ENCODE measurements at places on chromosomes 16 and 17. TPM values are rescaled to one million over a fixed set of nuclear protein-coding genes. Genes with fewer than 3 reads are reported as not detected.

The EME2 gene
- total RNA-seq: 26.1 TPM

The MAP2K6 gene
- total RNA-seq: 3.1 TPM

The ABCC3 gene
- not detected for total RNA-seq

The GPR139 gene
- not detected for total RNA-seq

The MSLN gene
- total RNA-seq: not detected

The WFIKKN1 gene
- total RNA-seq: 0.32 TPM

The ZNF48 gene
- 13.4 TPM for total RNA-seq

The SRRM2 gene
- total RNA-seq: 701 TPM

The OR2C1 gene
- total RNA-seq: not detected

The STH gene
- not detected for total RNA-seq

GRCh38 chr16:2008009-2008526 is 1.6 kb downstream of the ZNF598 start:
- no peak for DNase-seq

DNA sequence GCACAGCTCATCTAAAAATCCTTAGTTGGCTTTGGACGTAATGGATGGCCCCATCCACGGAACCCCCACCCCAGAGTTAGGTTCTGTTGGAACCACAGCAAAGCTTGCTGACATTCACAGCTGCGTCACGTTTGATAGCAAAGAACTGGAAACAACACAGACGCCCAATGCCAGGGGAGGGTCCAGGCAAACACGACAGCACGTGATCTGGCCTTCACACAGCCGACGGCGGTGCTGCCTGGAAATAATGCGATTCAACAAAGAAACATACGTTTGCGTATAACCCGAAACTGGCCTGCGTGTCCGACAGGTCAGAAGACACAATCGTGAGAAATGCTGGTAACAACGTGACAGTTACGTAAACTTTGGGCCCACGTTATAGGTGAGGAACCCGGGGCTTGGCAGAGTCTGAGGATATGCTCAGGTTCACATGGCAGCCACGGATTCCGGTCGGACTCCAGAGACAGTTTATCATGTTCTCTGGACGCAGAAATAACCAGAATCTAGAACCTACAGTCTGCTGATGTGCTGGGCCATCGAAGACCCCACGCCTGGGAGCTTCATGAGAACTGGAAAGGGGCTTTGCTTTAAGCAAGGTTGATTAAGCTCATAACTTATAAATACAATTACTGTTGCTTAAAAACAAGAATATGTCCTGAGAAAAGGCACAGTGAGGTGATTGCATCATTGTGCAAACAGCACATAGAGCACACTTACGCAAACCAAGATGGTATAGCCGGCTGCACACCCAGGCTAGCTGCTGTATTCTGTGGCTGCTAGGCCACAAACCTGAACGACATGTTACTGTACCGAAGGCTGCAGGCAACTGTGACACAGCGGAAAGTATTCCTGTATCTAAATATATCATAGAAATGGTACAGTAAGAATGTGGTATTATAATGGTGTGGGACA is 70.4 kb downstream of the RPH3AL start:
- no peak for DNase-seq

- no peak for DNase-seq
These were observed 4.4 kb upstream of the BCL6B start for GRCh38 chr17:7018331-7018964.

DNA sequence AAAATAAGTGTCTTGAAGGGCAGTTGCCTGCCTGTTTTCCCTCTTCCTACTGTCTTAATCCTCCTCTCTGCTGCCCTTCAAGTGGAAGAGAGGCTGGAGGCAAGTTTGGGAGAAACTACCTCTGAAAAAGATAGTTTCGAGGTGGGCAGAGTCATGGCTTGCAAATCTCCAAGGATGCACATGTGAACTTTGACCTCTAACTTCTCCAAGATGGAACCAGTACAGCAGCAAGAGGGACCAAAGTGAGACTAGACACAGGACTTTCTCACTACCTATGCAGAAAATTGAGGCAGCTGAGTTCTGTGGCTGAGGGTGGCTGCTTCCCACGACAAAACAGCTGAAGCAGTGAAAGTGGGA is 887 bp upstream of the KCNH4 start:
- DNase-seq: no peak

DNA sequence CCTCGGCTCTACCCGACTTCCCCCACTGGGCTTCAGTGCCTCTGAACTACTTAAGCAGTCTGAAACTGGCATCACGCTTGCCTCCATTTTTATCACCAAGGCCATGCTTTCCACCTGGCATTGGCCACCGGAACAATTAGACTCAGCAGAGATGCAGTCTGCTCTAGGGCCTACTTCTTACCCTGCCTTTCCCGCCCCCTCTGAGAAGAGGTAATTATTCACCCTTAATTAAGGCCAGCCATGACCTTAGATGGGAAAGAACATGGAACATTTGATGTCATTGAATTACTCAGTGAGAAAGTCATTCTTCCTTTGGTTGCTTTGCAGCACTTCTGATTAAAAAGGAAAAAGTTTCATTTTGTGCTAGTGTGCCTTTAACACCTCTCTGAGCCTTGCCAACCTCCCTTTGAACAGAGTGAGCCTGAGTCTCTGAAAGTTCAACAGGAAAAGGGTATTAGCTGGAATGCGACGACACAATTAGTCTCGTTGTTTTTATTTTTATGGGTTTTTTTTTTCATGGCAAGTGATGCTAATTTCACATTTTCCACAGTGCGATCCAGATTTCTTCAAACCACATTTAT is 60.9 kb upstream of the TNRC6A start:
- no peak for DNase-seq

GRCh38 chr17:15169676-15170075 is 95.5 kb downstream of the PMP22 start:
- DNase-seq: no peak

DNA sequence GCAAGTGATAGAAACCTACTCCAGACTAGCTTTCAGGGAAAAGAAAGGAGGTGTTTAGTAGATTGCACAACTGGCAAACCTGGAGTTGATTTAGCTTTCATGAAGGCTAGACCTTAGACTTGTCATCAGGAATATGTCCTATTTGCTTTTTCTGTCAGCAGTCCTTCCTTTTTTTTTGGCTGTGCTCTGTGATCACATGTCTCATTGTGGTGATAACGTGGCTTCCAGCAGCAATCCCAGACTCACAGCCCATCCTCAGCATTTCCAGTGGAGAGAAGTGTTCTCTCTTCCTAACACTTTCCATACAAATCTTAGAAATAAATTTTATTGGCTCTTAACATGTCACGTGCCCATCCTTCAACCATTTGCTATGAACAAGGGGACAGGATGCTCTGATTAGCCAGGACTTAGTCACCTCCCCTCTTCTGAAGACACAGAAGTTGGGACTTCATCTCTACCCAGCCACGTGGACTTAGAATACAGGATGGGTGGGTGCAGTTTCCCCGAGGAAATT is 74.7 kb downstream of the CDH13 start:
- DNase-seq: no peak

GRCh38 chr17:51275381-51275780 is 15.0 kb downstream of the UTP18 start:
- DNase-seq: no peak

DNA sequence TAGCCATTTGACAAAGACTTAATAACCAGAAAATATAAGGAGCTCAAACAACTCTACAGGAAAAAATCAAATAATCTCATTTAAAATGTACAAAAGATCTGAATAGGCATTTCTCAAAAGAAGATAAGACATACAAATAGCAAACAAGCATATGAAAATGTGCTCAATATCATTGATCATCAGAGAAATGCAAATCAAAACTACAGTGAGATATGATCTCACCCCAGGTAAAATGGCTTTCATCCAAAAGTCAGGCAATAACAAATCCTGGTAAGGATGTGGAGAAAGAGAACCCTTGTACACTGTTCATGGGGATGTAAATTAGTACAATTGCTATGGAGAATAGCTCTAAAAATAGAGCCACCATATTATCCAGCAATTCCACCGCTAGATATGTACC is 43.1 kb downstream of the HSD17B2 start:
- DNase-seq: no peak

DNA sequence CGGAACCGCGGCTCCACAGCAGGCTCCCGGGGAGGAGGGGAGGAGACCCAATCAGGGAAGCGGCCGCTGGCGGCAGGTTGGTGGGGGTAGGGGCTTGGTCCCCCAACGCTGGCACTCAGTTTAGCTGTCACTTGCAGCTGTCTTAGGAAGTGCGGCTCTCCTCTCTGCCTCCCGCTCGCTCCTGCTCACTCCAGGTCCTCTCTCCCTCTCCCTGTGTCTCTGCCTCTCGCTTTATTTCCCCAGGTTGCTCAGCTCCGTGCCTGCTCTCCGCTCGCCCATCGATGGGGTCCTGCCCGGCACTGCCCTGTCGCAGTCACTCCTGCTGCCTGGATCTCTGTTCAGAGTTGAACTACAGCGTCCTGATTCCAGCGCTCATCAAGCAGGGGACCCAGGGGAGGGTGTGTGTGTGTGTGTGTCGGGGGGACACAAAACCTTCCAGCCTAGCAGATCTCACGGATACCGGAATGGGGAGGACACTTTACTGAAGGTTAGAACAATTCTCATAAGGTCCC is 145.6 kb downstream of the ENGASE start:
- no peak for DNase-seq

DNA sequence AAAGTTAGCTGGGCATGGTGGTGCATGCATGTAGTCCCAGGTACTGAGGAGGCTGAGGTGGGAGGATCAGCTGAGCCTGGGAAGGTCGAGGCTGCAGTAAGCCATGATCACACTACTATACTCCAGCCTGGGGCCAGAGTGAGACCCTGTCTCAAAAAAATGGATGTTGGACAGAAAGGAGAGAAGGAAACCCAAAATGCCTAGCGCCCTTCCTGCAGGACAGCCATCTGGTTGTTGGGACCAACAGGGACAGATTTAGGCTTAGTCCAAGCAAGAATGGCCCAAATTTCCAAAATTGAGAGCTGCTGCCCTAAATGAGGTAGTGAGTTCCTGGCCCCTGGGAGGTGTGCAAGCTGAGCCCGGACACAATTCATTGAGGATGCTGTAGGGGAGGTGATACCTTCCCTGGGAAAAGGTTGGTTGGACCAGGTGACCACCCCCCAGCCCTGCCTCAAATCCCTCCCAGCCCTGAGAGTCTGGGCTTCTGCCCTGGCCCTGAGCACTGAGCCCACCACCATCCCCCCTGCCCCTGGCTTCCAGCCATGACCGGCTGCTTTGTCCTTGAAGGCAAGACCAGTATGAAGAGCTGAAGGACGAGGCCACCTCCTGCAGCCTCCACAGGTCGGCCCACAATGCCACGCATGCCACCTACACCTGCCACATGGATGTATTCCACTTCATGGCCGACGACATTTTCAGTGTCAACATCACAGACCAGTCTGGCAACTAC is 35.1 kb downstream of the IL21R start:
- no peak for DNase-seq

DNA sequence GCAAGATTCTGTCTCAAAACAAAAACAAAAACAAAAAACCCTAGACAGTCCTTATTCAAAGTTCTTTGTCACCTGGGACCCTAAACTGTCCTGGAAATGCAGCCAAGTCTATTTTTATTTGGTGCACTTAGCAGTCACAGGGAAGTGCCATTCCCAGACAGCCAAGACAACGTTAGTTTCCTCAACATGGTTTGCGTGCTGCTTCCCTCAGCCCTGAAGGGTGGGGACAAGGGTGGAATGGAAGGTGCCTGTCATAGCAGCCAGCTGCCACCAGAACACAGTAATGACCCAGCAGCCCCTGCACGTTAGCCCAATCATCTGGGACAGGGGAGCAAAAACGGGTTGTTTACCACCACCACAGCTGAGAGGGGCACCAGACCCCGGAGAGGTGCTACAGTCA is 16.9 kb downstream of the CREBBP start:
- DNase-seq: no peak

- DNase-seq: no peak
These were observed 1.9 kb upstream of the CYBA start for GRCh38 chr16:88652762-88653063.

- DNase-seq: no peak
These were observed 141.6 kb downstream of the KCNJ12 start for GRCh38 chr17:21517538-21518293.

Data from activated T-helper 2 cell treated with anti-CD3 and anti-CD28 coated beads, Interferon-gamma antibody, Interleukin-2, Interleukin-4, amounts not matched to agents 10 μg/mL and 5 μg/mL and 100 μg/mL, durations not matched to agents 14 hours and 24 hours and 36 hours (primary cell).